ENCODE measurements at places on chromosomes 13 and 19. TPM values are rescaled to one million over a fixed set of nuclear protein-coding genes. Genes with fewer than 3 reads are reported as not detected.

The C3 gene
- 3.4 TPM for total RNA-seq

The CTXN1 gene
- total RNA-seq = 1.7 TPM

The SIGLEC12 gene
- not detected for total RNA-seq

The CEACAM21 gene
- total RNA-seq = not detected

The PGLYRP1 gene
- not detected for total RNA-seq
